ENCODE measurements at places on chromosomes 12 and 14.
A peak's percentile ranks its signal among the peaks of the same experiment; 100 is the strongest.

GRCh38 chr12:57360468-57360867, 70.4 kb downstream of the R3HDM2 start:
- DNase-seq: no peak

DNA sequence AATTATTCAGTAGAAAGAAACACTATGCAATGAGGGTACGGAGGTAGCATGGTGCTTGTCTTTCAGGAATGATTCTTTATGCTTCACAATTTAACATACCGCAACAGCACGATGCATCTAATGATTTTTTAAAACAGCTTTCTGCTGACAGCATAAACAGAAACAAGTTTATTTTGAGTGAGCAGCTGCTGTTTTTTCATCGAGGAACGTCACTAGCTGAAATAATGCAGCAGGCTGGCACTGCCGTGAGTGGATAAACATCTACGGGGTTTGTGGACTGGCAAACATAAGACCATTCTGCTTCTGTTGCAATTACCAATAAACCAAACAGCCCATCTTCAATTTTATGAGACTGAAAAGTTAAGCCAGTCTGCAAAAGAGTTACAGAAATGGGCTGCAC, 871.8 kb downstream of the RPS29 start:
- no peak for DNase-seq

- DNase-seq: no peak
These were observed 4.5 kb upstream of the KRT8 start for GRCh38 chr12:52909331-52909730.

DNA sequence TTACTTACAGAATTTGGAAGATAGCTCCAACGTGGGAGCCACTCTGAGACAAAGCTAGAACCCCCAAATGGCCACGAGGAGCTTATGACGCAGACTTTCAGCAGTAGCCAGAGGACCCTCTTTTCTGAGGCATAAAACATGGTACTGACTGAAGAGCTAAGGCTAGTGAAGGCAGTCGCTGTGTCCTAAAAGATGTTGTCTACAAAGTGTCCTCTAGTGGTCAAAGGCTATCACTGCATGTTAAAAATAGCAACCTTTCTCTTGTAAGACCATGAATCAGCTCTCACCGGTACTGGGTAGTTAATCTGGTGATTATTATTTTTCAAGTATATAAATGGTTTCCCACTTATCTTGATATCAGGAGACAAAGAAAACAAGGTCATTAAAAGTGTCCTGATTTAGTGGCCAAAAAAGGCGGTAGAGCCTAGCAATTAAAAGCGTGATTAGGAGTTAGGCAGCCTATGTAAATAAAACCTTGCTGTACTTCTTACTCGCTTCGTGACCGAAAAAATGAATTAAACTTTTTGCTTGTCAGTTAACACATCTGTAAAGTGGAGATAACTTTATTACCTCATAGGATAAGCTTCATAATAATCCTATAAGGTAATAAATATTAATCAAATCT, 47.0 kb upstream of the LGR5 start:
- peak; percentile 39 for DNase-seq

DNA sequence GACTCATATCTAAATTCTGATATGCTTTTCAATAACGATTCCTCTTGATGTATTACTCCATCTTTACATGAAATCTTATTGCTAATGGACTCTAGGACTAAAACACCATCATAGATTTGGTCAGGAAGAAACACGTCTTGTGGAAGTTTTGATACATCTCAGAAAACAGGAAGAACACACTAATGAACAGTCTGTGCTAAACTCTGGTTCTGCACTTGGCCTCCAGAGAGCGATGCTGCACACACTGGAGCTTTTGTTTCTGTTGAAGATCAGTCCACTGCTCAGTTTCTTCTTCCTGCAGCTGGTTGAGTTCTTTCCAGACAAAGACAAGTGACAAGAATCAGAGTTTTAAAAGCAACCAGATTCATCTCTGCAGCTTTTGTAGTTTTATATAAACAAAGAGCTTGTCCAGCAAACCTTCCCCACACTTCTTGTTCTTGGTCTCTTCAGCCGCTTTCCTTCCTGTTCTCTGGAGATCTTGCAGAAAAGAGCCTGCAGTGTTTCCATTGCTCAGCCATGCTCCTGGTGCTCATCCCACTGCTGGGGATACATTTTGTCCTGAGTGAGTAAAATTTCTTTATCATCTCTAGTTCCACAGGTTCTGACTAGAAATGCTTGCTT, 229.1 kb upstream of the OR4E1 start:
- no peak for DNase-seq

DNA sequence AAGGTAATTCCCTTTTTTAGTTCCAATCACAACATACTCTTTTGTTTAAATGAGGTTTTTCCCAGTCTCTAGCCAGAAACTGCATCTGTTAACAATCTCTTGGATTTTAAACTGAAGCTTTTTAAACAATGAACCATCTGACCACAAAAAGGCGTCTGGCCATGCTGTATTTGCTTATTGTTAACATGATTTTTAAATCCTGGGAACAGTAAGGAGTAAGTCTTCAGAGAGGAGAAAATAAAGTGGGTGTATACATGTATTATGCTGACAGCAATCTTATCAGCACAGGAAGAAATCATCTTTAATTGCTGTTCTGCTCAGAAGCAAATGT, 106.2 kb downstream of the DAAM1 start:
- DNase-seq: no peak

GRCh38 chr14:99597911-99598600, 6.0 kb downstream of the CCDC85C start:
- no peak for DNase-seq

DNA sequence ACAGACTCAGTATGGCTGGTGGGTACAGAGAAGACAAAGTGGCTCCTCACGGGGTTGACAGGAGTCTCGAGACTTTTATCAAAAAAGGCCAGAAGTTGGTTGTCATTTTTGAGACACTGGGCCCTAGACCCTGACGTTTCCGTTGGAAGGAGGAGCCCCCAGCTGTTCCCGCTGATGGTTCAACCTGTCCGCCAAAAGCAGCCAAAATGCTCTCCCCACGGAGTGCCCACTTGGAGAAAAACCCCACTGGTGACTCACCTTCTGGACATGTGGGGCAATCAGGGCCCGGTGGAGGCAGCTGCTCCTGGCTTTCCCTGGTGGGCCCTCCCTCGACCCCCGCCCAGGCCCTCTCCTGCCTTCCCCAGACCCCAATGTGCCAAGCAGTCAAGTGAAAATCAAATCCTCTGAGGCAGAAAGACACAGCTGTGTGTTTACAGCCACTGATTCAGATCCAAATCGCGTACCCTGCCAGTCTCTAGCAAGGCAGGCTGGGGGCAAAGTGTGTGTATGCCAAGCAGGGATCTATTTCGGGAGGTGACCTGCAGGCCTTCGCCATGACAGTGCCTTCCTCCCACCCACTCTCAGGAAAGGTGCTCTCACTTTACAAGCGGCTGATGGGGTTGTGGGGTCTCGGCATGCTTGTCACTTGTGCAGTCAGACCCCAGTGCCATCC, 347.4 kb downstream of the DPF3 start:
- no peak for DNase-seq

GRCh38 chr12:3683670-3684069, 69.2 kb downstream of the CRACR2A start:
- DNase-seq: peak; percentile 18

DNA sequence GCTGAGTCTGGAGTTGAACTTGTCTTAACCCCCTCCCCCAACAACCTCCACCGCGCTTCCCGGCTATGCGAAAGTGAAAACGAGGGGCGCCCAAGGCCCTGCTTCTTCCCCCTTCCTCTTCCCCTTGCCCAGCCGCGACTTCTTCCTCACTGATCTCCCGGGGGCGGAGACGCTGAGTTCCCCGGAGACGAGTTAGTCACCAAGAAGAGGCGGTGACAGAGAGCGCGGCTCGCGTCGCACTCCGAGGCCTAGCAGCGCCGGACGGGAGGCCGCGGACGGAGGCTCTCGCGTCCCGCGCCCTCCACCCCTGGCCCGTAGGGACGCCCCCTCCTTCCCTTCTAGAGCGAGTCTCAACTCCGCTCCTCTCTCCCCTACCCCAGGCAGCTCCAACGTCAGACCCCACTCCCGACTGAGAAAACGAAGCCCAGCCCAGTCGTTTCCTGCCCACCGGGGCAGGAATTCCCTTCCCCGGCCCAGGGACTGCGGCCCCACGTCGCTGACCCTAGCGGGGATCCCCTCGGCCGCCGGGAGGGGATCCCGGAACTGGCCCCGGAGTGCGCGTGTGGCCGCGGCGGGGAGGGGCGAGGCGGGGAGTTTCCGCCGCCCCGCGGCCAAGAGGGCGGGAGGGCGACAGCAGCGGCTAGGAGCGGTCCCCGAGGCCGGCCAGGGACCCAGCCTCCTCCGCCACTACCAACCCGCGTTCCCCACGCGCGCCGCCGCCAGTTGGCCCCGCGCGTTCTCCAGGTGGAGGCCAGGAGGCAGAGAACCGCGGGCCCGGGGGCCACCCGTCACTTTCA, 1.4 kb downstream of the BAZ1A start:
- no peak for DNase-seq

GRCh38 chr14:98926801-98927200, 345.2 kb downstream of the BCL11B start:
- no peak for DNase-seq

GRCh38 chr12:75208856-75209811, 505 bp downstream of the KCNC2 start:
- DNase-seq: no peak

- DNase-seq: no peak
These were observed 3.6 kb downstream of the STAT6 start for GRCh38 chr12:57107456-57108155.

GRCh38 chr12:62934239-62934798, 631 bp downstream of the PPM1H start:
- DNase-seq: no peak

GRCh38 chr14:75542588-75543091, 20.4 kb downstream of the BATF start:
- DNase-seq: no peak

DNA sequence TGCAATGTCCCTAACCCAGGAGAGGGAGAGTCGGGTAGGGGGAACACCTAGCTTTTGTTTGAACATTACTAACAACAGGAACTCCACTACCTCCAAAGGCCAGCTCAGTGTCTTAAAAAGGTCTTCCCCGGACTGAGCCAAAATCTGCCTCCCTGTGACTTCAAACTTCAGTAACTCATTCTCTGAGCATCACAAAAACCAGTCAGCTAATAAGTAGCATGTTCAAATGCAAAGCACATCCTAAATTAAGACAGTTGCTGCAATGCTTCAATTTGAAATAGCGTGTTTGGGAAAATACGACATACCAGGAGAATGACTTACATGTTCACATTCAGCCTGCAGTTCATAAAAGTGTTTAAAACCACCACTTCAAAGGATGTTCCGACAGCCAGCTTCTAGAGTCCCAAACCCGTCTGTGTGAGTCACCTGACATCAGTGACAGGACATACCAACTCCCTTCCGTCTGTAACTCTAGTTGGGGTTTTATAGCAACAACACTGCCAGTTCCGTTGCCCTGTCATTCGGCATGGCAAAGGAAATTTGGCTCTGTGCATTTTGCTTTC, 13.0 kb downstream of the ZFP36L1 start:
- no peak for DNase-seq

DNA sequence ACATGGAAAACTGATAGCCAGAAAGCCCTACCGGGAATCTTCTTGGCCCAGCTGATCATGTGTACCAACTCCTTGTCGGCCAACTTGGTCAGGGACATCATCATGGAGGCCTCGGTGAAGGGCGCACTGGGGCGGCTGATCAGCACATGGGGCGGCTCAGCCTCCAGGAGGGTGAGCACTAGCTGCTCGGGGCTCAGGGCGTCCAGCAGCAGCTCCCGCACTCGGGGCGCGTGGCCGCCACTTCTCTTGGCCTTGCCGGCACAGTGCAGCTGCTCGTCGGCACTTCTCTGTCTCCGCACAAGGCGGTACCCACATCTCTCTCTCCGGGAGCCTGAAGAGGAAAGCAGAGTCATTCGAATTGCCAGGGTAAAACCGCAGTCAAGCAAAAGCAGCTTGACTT, 33.8 kb downstream of the ESR2 start:
- DNase-seq: no peak

DNA sequence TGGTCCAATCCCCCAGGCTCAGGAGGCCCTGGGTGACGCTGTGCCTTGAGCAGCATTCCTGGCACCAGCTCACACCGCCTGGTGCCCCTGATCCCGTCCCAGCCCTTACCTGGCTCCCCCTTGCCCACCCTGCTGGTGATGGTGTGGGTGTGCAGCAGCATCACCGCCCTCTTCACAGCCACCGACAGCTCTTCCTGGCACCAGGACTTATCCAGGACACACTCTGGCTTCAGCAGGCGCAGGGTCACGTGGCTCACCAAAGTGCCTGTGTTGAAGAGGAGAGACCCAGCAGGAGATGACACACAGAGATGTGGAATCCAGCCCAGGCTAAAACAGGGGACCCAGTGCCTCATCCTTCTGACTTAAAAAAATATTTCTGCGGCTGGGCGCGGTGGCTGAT, 36.2 kb downstream of the GCN1 start:
- DNase-seq: no peak

- DNase-seq: peak; percentile 62
These were observed 75.2 kb upstream of the PLEKHG3 start for GRCh38 chr14:64628940-64629408.

GRCh38 chr12:127401536-127401935, 865.4 kb upstream of the TMEM132C start:
- DNase-seq: no peak

GRCh38 chr12:27564612-27565213, 40.7 kb downstream of the PPFIBP1 start:
- no peak for DNase-seq

DNA sequence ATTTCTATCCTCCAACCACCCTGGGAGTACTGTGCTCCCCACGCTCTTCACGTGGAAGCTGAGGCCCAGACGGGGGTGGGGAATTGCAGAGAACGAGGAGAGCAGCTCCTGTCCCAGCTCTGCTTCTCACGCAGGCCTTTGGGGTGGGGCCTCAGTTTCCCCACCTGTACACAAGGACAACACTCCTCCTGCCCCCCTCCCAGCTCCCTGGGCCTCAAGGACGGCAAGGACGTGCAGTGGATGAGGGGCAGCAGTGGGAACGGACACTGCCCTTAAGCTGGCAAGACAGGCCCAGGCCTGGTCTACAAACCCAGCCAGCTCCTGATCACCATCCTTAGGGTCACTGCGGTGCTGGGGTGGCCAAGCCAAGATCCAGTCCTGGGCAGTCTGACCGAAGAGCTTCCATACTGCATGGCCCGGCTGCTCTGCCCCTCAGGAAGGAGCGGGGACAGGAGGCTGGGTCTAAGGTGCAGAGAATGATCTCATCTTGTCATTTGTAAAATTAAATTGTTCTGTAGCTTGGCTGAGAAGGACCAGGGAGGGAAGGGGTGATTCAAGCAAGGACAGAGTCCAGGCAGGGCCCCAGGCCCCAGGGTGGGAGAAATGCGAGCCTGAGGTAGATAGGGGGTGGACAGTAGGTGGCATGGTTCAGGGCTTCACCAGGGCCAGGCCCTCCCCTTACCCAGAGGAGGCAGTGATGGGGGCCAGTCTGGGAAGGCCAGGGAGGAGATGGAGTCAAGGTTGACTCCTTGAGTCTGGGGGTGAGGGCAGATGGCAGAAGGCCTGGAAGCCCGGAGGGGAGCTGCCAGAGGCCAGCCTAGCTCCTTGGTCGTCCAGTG, 1.3 kb upstream of the CLBA1 start:
- DNase-seq: no peak

DNA sequence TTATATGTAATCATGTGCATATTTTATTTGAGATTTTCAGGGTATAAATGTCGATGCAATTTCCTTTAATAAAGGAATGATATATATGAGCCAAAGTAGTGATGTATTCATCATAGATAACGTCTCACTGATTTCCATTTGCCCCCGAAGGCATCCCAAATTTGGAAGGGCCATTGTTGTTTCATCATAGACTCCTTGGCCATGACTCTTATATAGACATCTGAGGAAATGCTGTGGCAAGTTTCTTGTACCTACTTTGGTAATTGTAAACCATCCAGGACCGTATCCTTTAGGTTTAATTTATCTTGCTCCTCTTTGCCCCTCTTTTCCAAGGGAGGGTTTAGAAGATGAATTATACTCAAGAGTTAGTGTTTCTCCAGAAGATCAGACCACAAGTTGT, 84.7 kb downstream of the SAMD4A start:
- no peak for DNase-seq

Measured in epithelial cell of prostate (primary cell).